ENCODE measurements at places on chromosomes 4 and X. TPM values are rescaled to one million over a fixed set of nuclear protein-coding genes. Genes with fewer than 3 reads are reported as not detected.

Gene ZFX
- 66.3 TPM for total RNA-seq

Gene NOX1
- not detected for total RNA-seq

Gene HSFX3
- total RNA-seq = not detected

Gene MAGEC1
- not detected for total RNA-seq

Measured in HepG2 (cell line).